ENCODE measurements at places on chromosomes 4 and X. TPM values are rescaled to one million over a fixed set of nuclear protein-coding genes. Genes with fewer than 3 reads are reported as not detected.

- DNase-seq = no peak
Observed at GRCh38 chr4:71607780-71608677, 175.8 kb downstream of the GC start.

GRCh38 chr4:105495667-105496066 lies 21.8 kb upstream of the PPA2 start:
- no peak for DNase-seq

DCAF12L1 gene
- not detected for total RNA-seq

DNA sequence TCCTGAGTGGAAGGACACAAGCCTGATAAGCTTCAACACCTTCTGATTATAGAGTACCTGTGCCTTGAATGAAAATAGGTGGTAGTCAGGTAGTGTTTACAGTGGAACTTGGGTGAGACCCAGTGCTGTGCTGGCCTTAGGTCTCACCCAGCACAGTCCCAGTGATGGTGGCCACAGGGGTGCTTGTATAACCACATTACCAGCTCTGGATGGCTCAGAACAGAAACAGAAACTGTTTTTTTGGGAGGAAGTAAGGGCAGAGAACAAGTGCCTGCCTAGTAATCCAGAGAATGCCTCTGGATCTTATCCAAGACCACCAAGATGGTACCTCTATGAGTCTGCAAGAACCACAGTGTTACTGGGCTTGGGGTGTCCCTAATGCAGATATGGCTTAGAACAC lies 171.5 kb upstream of the DIPK2B start:
- DNase-seq = no peak

DNA sequence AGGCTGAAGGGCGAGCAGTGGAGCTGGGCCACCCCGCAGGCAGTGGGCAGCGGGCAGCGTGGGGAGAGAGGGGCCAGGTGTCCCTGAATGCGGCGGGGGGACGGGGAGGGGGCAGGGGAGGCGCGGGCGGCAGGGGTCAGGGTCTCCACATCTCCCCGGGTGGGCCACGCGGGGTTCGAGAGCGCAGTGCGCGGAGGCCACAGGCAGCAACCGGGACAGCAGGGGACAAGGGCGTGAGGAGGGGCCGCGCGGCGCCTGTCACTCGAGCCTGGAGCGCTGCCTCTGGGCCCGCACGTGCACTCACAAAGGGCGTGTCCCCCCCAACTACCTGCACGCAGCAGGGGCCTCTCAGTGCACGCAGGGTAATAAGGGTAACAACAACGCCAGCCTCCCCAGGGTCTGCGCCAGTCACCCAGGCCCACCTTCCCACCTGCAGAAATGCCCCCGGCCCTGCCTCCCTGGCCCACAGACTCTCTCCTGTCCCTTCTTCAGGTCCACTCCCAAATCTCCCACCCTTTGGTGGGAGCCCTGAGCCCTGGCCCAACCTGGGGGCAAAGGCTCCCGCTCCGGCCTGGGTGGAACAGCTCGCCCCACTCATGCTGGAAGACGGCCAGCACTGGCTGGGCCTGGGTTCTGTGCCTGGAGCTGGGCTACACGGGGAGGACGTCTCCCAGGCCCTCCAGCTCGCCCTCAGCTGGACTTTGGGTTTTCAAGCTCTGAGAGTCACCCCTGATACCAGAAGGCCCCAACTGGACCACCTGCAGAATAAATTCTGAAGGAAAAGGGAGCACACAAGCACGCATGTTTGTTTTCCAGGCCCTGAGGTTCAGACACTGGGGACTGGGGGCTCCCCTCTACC lies 53.2 kb downstream of the ZFYVE28 start:
- no peak for DNase-seq

- no peak for DNase-seq
Observed at GRCh38 chrX:11893933-11894710, 136.1 kb downstream of the MSL3 start.

TTC29 gene
- not detected for total RNA-seq

GRCh38 chrX:155065035-155065734 lies 5.8 kb downstream of the CMC4 start:
- no peak for DNase-seq

USP17L5 gene
- total RNA-seq = not detected

REELD1 gene
- total RNA-seq = 0.74 TPM

DNA sequence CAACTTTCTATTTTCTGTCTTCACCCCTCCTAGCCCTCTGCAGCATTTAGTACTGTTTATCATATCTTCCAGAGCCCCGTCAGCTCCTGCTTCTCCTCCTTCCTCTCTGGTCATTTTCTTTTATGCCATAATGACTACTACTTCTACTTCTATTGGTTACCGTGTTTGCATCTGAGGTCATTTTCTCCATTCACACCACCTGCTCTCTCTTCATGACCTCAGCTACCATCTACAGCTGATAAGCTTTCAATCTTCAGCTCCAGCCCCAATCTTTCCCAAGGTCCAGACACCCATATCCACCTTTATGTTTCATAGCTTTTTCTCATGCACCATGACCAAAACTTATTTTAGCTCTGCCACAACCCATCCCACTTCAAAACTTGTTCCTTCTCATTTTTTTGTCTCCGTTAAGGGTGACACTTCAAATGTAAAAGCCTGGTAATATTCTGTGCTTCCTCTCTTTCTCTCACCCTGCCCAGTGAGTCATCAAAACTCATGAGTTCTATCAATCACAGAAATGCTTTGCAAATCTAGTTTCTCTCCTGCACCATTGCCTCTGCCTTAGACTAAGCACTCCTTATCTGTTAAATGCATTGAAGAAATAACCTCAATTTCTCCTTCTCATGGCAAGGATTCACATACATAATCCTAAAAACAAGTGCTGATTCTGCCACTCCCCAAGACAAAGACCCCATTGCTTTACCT lies 71.3 kb upstream of the IQCM start:
- DNase-seq = no peak

DNA sequence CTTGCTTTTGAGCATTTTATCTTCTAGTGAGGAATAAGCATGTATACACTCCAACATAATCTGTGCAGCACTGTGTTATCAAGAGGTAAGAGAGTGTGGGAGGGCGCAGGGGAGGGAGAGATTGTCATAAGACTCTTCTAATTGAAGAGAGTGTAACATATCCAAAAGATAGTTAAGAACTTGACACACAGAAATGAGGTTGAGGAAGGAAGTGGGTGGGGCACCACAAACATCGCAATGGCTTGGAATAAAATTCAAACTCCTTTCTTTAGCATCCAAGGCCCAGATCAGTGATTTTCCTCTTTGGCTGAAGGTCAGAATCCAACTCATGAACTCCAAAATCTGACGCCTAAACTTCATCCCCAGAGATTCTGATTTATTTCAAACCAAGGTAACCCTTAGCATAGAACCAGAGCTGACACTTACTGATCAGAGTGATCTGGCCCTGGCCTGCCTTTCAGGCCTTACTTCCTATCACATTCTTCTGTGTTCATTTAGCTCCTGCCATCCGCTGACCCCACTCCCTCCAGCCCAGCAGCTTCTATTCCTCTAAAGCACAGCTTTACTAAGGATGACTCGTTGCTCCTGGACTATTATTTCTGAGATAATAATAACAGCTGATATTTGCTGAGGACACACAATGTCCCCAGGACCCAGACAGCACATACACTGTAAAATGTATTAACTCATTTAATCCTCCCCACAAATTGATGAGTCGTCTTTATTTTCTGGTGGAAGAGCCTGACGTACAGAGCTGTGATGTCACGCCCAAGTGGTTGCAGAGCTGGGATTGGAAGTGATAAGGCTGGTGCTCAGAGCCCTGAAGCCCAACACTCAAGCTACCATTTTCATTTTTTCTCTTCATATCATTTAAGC lies 10.6 kb upstream of the CTSO start:
- no peak for DNase-seq

DNA sequence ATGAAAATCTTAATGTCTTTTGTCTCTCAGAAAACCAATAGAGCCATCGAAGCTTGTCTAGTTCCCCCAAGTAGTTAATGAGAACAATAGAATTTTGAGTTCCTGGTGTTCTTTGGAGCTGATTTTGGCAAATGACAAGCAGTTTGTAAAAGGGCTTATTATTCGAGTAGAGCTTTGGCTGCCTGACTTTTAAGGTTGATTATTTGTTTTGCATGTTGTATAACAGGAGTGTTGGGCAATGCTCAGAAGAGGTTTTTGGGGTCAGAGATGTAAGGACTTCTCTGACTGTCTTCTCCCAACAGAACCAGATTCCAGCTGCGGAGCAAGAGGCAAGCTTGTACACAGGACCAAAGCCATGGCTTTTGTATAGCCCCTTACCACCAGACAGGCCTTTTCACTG lies 30.0 kb downstream of the ZCCHC12 start:
- no peak for DNase-seq

DNA sequence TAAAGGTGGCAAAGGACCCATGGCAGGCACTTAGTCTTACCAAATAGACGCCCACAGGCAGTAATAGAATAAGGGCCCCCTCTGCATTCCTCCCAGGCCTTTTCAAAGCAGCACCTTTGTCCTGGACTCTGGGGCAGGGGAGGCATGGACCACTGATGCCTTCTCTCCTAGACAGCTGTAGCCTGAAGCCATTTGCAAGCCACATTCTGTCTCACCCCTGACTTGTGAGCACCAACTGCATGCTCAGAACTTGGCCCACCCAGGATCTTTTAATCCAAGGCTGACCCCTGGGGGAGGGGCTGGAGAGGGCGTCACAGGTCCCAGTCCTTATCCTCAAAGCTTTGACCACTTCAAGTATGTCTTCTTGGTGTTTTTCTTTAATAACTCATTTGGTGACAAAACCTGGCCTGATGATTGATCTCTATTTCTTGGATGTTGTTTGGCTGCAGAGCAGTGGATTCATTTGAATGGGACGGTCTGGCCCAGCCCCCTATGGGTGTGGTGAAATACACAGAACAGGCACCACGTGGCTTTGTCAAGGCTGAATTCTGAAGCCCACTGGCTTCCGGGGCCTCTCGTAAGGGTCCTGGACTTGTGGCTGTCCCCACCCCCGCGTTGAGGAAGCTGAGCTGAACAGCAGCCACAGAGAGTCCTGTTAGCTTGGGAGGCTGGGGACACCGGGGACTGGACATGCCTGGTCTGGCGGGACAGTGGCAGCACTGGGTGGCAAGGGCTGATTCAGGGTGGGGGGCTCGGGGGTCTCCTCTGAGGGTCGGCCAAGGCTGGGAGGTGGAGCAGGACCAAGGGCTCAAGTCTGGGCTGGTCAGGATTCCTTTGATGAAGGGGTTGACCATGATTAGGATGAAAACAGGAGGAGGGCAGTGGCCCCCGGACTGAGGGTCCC lies 36.6 kb downstream of the ADRA2C start:
- no peak for DNase-seq

PSAPL1 gene
- not detected for total RNA-seq

MAGEA2B gene
- not detected for total RNA-seq

DNA sequence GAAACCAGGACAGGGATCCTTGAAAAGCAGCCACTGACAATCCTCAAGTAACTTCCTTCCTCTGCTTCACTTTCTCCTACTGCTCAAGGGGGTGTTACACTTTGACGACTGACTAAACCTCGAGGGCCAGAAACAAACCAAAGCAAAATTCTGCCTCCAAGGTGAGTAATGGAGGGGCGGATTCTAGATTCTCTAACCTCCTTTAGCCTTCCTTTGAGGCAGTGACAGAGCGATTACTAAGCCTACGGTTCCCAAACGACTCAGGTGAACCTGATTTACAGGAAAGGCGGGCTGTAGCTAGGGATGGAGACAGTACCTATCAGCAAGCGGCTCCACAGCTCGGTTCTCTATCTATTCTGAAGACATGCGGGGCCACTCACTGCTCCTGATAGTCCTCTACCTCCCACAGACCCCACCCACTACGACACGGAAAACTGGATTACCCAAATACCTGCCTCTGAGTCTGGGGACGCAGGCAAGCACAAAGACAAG lies 487 bp downstream of the TBCK start:
- DNase-seq = no peak

DNA sequence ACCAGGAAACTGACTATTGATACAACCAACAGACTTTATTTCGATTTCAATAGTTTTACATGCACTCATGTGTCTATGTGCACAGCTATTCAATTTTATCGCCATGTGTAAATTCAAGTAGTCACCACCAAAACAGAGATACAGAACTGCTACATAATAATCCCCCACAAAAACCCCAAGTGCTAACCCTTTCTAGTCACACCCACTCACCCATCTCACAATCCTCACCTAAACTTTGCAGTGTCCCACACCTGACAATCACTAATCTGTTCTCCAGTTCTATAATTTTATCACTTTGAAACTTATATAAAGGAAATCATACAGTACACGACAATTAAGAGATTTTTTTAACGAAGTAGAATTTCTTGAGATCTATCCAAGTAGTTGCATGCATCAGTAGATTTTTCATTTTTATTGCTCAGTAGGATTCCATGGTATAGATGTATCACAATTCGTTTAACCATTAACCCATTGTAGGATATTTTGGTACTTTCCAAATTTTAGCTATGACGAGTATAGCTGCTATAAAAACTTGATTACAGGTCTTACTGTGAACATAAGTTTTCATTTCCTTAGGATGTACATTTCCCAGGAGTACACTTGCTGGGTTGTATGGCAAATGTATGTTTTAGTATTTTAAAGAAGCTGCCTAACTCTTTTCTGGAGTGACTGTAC lies 85.9 kb downstream of the CASK start:
- no peak for DNase-seq

GRCh38 chr4:30396772-30397475 lies 323.2 kb upstream of the PCDH7 start:
- no peak for DNase-seq

- DNase-seq = no peak
Observed at GRCh38 chr4:19158107-19158809, 1093.4 kb upstream of the SLIT2 start.

DNA sequence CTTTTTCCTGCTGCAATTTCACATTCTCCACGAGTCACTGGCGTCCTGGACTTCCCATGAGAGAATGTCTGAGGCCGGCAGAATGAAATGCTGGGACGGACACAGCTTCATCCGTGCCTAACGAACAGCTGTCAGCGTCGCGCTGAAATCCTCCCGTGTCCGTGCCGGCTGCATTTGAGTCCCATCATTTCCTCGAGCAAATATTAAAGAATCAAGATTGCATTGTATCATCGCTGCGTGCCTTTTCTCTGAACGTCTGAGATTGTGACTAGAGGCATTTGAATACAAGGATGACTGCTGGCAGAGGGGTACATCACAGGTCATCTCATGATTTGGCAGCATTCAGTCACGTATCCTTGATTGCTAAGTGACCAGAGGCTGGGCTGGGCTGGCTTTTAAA lies 279.9 kb downstream of the ASMT start:
- DNase-seq = no peak

- DNase-seq = no peak
Observed at GRCh38 chr4:68617003-68617698, 41.0 kb upstream of the UGT2B17 start.

DNA sequence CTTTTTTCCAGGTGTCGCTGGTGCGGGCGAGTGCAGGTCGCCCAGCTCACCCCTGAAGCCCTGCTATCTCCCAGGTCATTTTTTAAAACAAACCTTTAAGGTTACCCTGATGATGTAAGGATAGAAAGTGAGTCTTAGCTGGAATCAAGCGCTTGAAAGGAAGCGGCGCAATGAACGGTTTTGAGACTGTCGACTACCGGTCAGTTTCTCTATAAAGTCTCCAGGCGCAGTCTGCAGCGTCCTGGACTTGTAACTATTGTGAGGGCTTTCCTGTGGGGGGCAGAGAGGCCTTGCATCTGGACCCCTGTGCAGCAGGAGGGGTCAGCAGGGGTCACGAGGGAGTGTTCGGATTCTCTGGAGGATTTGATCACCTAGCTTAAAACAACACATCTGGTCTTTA lies 1.6 kb downstream of the KIT start:
- no peak for DNase-seq
